ENCODE measurements at places on chromosomes 1 and 21.

DNA sequence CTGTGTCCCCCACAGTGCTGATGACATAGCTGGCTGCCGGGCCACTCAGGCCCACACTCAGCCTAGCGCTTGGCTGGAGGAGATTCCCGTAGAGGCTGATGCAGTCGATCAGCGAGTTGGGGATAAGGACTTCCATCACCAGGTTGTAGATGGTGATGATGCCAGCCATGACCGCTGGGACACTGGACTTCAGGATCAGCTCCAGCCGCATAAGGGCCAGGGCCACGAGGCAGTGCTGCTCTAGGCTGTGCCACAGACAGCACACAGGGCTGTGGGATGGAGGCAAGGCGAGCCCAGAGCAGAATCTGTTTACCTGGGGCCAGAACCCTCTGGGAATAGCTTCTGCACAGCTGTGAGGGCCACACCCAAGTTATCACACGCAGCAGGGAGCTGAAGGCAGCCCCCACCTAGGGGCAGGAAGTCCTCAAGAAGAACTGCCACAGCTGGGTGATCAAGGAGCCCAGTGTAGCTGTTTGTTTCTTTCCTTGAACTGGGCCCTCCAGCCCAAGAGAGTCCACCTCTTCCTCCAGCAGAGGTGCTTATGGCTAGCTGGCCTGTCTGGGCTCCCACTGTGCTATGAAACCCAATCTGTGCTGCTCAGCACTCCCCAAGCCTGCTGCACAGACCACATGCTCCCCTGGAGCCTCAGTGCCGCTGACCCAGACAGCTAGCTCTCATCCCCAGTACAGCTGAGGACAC is 6.2 kb downstream of the SLC2A1 start:
- DNase-seq: no peak

- DNase-seq: no peak
Observed at GRCh38 chr1:117147341-117147831, 25.8 kb upstream of the TRIM45 start.

DNA sequence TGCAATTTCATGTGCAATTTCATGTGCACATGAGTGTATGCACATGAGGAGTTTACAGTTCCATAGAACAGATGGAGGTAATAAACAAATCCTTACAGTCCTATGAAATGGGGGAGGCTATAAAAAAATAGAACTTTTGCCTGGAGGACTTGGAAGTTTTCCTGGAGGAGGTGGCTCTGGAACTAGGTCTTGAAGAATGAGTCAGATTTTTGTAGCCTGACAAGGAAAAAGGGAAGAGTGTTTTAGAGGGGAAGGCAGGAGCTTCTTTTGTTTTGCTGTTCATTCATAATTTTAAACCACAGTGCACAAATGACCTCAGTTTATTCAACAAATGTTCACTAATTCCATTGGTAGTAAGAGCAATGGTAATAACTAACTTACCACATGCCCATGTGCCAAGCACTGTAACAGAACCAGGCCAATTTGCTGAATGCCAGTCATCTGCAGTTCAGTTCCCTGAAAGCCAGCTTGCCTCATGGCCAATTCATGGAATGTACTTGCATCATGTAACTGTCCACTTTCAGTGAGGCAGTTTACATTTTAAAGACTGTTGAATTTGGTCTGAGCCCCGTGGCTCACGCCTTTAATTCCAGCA is 2.7 kb downstream of the DIO1 start:
- no peak for DNase-seq

DNA sequence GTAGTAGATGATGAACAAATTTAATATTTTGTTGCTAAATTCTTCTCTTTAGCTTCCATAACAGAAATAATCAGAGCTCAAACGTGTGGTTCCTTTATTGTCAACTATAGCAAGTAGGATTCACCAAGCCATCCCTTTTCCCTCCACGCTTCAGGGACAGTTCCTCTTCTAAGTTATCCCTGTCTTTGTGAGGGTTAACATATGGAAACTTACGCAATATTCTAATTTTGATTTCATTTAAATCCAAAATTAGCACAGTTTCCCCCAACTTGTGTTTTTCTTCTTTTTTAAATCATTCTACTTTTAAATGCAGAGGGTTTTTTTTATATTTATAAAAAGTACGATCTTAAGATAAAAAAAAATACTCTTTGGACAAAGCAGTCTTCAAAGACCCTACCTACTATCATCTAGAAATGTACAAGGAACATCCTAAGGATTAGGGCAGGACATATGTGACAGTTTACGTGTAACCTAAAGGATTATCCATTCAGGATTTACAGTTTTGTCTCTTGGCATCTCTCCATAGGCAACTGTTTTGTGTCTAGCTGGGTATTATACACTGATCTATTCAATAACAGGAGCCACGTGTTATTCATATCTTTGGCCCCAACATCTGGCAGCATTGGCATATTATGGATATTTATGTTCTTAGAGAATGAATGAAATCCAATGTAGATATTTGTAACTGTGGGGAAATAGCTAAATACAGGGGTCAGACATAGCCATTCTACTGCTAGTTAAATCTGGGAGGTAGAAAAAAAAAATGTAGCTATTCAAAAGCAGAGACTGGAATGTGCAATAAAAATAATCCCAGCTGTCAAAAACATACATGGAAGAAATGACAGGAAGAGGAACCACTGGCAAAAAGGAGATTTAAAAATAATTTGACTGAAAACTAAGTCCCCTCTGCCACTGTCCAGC is 272.9 kb downstream of the NEGR1 start:
- no peak for DNase-seq

DNA sequence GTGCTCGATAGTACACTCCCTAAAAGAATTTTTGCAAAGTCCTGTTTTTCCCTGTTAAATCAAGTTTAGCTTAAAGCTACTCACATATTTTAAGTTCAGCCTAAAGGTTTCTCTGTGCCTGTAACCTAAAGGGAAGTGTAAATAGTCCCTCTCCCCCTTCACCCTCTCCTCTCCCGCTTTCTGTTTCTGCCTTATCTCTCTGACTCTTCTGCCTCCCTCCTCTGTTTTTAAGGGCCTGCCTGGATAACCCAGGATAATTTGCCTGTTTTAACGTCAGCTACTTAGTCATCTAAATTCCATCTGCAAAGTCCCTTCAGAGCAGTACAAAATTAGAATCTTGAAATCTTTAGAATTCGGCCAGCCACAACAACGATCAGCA is 92.6 kb downstream of the NID1 start:
- no peak for DNase-seq

GRCh38 chr1:7257225-7257624 is 472.0 kb downstream of the CAMTA1 start:
- no peak for DNase-seq

DNA sequence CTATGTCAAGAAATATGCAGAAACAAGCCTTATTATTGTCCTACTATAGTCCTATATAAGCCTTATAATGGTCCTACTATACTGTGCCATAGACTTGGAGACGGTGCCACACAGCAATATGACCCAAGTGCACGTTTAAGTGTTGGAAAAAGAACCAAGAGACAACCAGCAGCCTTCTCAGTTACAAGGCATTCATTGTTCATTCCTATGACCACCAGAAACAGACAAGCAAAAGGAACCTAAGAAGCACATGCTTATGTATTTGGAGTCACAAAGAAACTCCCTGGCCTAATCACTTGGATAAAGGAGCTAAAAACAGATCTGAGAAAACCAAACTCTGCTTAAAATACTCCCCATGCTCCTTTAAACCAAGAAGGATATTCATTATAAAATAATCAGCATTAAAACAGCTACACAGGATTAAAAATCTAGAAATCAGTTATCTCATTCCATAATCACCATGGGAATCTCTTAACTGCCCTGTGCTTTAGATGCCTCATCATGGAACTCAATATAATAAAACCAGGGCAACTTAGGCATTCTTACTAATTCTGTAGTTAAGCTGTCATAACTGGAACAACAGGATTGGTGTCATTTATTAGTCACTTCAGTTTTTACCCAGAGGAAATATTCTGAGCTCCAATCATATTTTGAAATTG is 7.0 kb downstream of the COLGALT2 start:
- DNase-seq: no peak

GRCh38 chr1:93694039-93694438 is 12.4 kb upstream of the BCAR3 start:
- no peak for DNase-seq

- no peak for DNase-seq
Observed at GRCh38 chr1:169245706-169246105, 121.9 kb downstream of the NME7 start.

- DNase-seq: no peak
Observed at GRCh38 chr1:12556368-12556930, 61.6 kb downstream of the DHRS3 start.

GRCh38 chr1:184866991-184867788 is 107.1 kb downstream of the NIBAN1 start:
- DNase-seq: no peak

GRCh38 chr21:29233611-29234540 is 64.8 kb upstream of the BACH1 start:
- DNase-seq: no peak

DNA sequence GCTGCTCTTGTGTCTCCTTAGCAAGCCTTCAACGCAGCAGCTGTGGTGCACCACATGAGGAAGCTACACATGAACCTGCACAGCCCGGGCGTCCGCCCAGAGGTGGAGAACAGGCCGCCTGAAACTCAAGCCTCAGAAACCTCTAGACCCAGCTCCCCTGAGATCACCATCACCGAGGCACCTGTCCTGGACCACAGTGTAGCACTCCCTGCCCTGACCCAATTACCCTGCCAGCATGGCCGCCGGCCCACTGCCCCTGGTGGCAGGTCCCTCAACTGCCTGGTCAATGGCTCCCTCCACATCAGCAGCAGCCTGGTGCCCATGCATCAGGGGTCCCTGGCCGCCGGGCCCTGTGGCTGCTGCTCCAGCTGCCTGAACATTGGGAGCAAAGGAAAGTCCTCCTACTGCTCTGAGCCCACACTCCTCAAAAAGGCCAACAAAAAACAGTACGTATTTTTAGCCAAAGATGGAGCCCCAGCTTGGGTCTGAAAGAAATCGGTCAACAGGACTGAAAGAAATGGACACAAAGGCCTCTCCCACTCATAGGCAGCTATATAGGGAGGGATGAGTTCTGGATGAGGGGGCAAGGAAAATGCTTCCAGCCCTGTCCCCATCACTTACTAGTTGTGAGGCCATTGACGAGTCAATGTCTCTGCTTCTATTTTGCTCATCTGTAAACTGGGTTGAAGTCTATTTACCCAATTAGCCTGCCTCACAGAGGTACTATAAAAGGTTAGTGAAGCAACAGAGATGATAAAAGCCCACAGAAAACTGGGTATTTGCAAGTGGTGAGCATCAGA is 28.5 kb downstream of the CAMK1G start:
- DNase-seq: no peak

GRCh38 chr1:213281640-213282301 is 230.7 kb downstream of the RPS6KC1 start:
- DNase-seq: no peak

DNA sequence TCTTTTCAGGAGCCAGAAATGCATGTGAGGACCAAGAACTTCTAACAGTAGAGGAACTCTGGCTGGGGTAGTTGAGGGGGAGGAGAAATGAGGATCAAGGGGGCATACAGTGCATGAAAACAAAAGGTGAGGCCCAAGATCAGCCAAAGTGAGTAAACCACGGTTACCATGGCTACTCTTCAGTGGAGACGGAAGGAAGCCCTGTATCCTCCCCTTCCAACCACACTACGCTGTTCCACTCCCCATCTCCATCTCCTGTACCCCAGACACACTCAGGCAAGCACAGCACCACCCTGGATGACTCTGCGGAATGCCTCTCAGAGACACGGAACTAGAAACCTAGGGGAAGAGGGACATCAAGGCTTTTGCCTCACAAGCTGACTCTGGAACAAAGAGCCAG is 157.6 kb upstream of the CAMK1G start:
- DNase-seq: no peak

DNA sequence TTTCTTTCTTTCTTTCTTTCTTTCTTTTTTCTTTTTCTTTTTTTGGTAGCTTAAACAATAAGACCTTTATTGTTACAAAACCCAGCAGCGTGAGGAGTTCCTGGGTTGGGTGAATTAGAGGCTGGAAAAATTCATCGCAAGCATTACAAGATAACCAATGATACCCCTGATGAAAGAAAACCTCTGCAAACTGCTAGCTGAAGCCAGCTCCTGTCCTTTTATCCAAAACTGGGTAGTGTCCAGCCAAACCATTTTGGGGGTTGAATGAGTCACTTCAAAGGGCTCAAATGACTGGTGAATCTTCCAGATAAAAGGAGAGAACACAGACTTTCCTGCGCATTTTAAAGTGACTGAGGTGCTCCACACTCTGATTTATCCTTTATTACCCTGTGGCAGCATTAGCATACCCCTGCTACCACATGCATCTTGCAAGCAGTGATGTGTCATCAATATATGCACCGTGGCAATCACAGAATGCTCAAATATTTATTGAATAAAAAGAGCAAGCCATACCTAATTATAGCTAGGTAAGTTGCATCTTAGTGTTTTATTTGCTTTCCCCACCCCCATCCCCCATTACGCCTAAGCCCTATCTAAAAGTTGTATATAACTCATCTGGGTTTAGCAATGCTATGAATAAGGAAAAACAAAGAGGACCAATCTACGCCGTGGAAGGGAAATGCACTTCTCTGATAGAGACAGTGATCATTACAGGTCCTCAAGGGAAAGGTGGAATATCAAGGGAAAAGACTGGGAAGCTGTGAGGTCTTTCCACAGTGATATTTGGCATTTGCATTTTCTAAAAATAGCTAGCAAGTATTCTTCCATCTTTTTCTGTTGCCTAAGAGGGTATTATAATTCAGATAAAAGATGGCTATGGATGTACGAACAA is 32.4 kb upstream of the CEP350 start:
- no peak for DNase-seq

DNA sequence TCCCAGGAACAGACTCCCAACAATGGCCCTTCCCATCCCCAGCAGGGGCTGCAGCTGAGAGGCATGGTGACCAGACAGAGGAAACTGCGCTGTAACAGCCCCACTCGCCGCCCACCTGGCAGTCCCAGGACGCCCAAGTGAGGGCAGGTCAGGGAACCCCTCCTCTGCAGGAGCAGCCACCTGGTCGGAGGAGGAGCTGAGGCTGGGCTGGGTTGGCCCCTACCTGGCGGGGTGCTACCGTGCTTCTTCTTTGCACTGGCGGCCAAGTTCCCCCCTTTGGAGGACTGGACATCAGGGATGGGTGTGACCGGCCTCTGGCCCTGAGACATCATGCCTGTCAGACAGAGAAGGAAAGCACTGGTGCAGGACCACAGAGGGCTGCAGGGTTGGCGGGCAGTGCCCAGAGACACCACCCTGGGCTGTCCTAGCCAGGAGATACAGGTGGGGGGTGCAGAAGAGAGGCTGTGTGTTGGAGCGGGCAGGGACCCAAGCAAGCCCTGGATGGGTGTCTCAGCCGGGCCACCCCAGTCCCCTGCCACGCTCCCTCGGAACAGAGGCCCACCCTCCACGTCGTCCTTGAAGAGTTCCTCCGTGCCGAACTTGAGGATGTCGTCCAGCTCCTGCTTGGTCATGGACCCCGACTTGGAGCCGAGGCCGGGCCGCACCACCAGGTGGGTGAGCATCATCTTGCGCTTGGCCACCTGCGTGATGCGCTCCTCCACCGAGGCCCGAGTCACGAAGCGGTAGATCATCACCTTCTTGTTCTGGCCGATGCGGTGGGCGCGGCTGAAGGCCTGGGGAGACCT is 51.6 kb downstream of the CHD5 start:
- DNase-seq: no peak

- DNase-seq: no peak
Observed at GRCh38 chr1:234863551-234863971, 253.6 kb upstream of the IRF2BP2 start.

GRCh38 chr1:34278211-34278610 is 101.5 kb downstream of the C1orf94 start:
- DNase-seq: no peak
